ENCODE measurements at places on chromosomes 1 and 21. TPM values are rescaled to one million over a fixed set of nuclear protein-coding genes. Genes with fewer than 3 reads are reported as not detected.

The RIMS3 gene
- total RNA-seq, result 0.09 TPM

The RGS1 gene
- total RNA-seq, result not detected

The FABP3 gene
- 4.5 TPM for total RNA-seq

The HEYL gene
- not detected for total RNA-seq

The PLCH2 gene
- 0.09 TPM for total RNA-seq

The CFAP74 gene
- not detected for total RNA-seq

The GJA5 gene
- 0.59 TPM for total RNA-seq

The YOD1 gene
- total RNA-seq, result 11.8 TPM

The FCRL4 gene
- not detected for total RNA-seq

The AGL gene
- 22.5 TPM for total RNA-seq

The ACTA1 gene
- total RNA-seq, result 0.14 TPM

The UQCRHL gene
- 1.0 TPM for total RNA-seq

The TEDDM1 gene
- not detected for total RNA-seq

The TRAF3IP3 gene
- not detected for total RNA-seq

The CYP2J2 gene
- 0.32 TPM for total RNA-seq

The TMIGD3 gene
- total RNA-seq, result not detected

All from smooth muscle cell of the umbilical artery (primary cell).